Activated T-cell treated with anti-CD3 and anti-CD28 coated beads for 1 hour (primary cell): ENCODE measurements at places on chromosomes 7 and 10.

DNA sequence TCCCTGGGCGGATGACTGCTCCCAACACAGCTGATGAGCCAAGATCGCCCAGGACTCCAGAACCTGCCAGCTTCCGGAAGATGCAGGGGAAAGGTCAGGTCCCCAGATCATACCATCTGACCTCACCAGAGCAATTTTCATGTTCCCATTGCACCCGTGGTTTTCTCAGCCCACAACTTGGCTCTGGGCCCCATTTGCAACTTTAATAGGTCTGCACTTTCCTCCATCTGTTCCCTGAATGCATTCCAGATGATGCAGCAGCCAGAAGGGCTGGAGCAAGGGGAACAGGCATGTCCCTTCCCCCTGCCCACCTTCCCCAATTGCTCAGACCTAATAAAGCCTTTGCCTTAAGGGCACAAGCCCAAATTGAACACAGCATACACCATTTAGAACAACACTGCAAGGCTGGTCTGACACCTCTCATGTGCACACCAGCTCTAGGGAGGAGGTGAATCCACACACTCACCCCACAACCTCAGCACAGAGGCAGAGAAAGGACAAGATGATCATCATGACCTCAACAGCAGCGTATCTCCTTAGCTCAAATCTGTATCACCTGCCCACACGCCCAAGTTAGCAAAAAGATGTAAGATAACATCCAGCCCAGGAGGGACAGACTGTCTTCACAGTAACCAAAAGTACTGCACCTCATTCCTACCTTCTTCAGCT lies 87.5 kb downstream of the PLXNA4 start:
- DNase-seq: no peak

- DNase-seq: no peak
Observed at GRCh38 chr10:93150289-93150688, 76.6 kb downstream of the CYP26A1 start.

DNA sequence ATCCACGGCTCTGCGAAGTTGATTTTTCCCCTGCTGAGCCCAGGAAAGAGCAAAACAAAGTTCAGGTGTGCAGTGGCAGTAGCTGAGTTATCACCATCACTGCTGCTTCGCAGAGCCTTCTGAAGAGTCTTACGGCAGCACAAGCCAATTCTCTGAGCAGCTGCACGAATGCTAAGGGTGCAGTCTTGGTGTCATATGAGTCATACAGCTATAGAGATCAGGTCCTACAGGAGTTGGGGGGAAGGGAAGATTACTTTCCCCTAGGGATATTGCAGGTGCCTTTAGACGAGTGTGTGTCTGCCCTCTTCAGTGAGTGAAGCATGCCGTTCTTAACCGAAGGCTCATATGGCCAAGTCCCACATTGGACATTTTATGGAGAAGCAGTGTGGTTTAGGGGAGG lies 227.8 kb downstream of the CELF2 start:
- DNase-seq: no peak

DNA sequence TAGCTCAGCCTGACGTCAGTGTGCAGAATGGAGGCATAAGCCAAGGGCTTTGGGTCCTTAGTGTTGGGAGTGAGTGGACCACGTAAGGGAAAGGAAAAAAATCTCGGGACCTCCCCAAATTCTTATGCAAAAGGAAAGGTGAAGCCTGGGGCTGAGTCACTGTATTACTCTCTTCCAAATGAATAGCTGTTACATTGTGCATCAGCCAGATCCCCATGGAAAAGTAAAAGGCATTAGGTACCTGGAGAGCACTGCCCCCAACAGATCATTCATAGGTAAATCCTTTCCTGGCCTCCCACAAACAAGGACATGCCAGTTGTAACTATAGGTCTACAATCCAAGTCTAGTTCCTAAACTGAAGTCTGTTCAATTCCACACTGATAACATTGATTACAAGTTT lies 170.5 kb downstream of the C1GALT1 start:
- no peak for DNase-seq

GRCh38 chr10:90007226-90007625 lies 305.8 kb downstream of the KIF20B start:
- no peak for DNase-seq

- DNase-seq: no peak
Observed at GRCh38 chr7:157299613-157300368, 37.0 kb upstream of the DNAJB6 start.

GRCh38 chr7:1090686-1091643 lies 3.1 kb downstream of the GPER1 start:
- DNase-seq: no peak

DNA sequence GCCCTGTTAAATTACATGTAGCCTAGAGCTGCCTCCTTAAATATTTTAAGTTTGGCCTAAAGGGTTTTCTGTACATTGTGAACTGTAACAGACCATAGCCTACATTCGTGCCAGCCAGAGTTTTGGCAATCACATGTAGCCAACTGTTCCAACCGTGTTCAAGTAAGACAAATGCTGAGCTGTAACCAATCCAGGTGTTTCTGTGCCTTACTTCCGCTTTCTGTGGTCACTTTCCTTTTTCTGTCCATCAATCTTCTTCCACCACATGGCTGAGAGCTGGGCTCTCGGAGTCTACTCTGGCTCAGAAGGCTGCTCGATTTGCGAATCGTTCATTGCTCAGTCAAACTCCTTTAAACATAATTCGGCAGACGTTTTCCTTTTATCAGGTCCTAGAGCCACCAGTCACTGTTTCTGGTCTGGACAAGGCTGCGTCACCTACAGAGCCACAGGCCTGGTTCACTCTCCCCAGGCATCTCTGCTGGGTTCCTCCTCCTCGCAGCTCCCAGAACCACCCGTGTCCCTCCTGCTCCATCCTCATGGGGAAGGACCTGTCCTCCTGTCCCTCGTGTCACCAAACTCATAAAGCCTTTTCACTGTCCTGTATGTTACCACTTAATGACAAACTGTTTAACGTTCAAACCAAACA lies 158.0 kb upstream of the RHEB start:
- no peak for DNase-seq

GRCh38 chr10:47311193-47311931 lies 10.9 kb upstream of the GDF2 start:
- peak; percentile 43 for DNase-seq

DNA sequence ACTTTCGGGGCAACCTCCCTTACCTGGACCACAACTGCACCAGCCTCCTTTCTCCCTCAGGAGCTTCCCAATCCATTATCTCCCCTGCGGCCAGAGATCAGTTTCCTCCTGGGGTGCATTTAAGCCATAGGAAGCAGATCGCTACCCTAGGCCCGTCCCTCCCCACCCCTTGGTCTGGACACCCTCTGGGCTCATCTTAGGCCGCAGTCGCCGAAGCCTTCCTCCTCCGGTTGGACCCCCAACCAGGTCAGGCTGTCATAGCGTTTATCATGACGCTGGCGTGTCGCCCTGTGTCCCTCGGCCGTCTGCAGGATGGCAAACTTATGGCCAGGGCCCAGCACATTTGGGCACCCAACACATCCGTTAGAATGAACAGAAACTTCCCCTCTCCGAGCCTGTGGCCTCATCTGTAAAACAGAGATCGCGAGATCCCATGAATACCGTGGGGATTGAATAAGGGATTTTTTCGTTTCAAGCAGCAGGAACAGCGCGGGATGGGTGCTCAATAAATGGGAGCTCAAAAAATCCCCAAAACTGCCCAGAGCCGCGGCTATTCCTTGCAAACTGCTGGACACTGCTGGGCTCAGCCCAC lies 669 bp upstream of the AP5Z1 start:
- DNase-seq: no peak

- DNase-seq: no peak
Observed at GRCh38 chr7:35889870-35890269, 89.0 kb downstream of the SEPTIN7 start.

- no peak for DNase-seq
Observed at GRCh38 chr10:116753759-116754158, 11.4 kb upstream of the HSPA12A start.
